ENCODE measurements at places on chromosomes 11 and 22.

GRCh38 chr11:74333193-74333592 lies 21.8 kb upstream of the P4HA3 start:
- DNase-seq = no peak

DNA sequence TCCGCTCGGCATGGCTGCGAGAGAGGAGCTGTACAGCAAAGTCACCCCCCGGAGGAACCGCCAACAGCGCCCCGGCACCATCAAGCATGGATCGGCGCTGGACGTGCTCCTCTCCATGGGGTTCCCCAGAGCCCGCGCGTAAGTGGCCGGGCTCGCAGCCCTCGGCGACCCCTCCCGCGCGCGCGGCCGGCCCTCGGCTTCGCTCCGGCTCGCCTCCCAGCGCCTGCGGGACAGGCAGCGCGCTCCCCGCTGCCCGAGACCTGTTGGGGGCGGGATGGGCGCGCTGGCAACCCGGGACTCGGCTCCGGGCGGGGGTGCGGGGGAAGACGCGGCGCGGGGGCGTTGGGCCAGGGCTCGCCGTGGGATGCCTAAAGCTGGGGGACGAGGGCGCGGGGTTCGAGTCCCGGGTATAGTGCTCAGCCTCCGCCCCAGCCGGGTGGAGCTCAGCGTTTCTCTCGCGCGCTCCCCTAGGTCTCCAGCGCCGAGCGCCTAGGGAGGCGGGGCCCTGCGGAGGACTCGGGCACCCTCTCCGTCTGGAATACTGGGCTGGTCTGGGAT lies 630 bp downstream of the UBASH3B start:
- peak; percentile 59 for DNase-seq

DNA sequence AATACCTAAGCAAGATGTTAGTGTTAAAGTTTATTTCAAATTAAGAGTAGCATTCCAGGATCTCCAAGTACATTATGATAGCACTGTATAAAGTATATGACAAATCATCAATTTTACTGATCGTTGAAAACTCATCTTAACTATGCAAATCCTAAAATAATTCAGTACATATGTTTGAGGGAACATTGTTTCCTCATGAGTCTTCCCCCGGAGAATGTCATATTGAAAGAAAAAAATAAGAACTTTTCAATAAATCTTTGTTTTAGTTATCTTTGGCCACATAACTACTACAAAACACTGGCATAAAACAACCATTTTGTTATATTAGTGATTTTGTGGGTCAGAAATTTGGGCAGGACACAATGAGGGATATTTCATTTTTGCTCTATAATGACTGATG lies 135.4 kb downstream of the METTL15 start:
- no peak for DNase-seq

GRCh38 chr11:20070459-20070858 lies 89.8 kb downstream of the DBX1 start:
- no peak for DNase-seq

DNA sequence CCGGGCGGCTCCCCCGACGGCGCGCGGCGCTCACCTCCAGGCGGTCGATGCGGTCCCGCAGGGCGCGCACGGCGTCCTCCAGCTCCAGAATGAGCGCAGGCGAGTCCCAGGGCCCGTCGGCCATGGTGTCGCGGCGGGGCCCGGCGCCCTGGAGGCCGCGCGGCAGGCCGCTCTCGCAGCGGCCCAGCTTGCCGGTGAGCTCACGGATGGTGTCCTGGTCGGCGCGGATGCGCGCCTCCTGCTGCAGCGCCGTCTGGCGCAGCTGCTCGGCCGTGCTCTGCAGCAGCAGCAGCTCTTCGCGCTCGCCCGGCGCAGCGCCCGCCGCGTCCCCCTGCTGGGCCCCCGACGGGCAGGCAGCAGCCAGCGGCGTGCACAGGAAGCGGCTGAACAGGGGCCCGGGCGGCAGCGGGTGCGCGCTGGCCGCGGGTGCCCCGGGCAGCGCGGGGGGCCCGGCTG lies 599 bp downstream of the NPTXR start:
- peak; percentile 66 for DNase-seq

GRCh38 chr11:132914600-132914999 lies 617.7 kb downstream of the OPCML start:
- DNase-seq = no peak

GRCh38 chr11:89405629-89406028 lies 85.5 kb downstream of the NOX4 start:
- DNase-seq = peak; percentile 18

- peak; percentile 86 for DNase-seq
These were observed 50.5 kb upstream of the ZBED5 start for GRCh38 chr11:10908215-10908951.

DNA sequence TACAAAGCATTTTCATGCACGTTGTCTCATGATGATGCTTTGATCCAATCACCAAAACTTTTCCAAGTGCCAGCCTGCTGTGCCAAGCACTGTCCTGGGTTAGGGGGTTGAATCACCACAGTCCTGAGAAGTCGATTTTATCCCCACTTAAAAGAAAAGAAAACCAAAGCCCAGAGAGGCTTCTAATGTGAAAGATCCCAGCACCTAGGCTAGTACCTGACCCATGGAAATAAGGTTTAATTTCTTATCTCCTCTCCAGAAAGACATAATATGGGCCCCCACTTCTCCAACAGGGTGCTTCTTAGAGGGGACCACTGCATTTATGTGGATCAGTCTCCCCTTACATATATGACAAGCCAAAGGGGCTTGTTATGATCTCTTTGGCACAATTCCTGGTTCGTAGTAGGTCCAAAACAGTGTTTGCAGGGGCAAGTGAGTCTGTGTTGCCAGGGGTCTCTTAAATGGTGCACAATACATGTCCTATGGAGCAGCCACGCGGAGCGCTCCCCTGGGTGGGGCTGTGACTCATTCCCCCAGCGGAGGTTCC lies 1.9 kb upstream of the BCL9L start:
- no peak for DNase-seq

DNA sequence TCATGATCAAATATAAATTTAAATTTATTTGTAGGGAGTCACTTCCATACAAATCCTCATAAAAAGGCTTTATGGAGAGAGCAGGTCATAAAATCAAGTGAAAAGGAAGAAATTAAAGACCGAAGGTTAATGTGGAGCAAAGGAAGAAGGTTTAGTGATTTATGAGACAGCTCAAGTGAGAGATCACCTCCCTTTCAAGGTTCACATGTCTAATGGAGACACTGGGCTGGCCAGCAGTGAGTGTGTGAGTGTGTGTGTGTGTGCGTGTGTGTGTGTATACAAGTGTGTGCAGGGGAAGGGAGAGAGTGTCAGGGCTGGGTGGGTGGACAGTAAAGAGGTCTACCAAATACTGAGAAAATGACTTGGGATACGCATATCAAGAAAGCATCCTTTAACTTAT lies 251.2 kb downstream of the FAT3 start:
- DNase-seq = no peak

DNA sequence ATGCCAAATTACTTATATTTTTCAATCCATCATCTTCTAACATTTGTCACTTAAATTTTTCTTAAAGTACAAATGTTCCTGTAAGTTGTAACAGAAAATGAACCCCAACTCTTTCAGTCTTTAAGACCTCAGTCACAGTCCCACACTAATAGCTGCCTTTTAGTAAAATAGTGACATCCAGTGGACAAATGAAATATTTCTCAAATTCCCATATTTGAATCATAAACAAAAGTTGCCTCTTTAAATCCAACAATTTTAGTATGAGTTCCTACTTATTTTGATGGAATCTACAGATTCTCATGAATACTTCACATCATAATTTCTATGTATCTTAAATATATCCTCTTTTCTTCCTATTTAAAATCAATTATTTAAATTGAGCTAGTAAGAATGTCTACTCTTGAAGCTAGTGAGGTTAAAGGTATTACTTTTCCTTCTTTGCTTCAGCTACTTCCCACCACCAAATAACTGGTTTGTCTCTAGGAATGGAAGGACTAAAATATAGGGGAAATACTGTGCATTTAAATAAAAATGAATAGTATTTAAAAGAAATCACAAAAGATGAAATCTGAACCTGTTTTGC lies 9.2 kb downstream of the LIN7C start:
- peak; percentile 40 for DNase-seq

DNA sequence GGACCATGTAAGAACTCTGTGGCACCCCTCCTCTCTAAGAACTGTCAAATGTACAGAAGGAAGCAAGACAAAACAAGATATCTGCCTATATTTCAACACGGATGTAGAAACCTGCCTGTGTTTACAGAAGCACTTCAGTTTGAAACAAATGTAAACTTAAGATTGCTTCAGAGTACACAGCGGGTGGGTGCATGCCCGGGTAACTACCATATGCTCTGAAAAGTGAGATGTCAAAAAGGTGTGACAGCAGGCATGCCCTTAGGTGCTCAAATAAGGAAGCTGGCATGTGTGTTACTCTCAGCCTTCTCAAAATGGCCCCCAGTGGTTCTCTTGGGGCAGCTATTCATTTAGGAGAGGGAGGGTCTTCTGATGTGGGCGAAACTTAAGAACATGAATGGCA lies 5.2 kb downstream of the ACP2 start:
- DNase-seq = no peak

- DNase-seq = no peak
These were observed 27.1 kb upstream of the SLC22A12 start for GRCh38 chr11:64563966-64564365.

All from amniotic epithelial cell (primary cell).